Foreskin keratinocyte (primary cell): ENCODE measurements at places on chromosomes 2 and 18. TPM values are rescaled to one million over a fixed set of nuclear protein-coding genes. Genes with fewer than 3 reads are reported as not detected.
A peak's percentile ranks its signal among the peaks of the same experiment; 100 is the strongest.

DNA sequence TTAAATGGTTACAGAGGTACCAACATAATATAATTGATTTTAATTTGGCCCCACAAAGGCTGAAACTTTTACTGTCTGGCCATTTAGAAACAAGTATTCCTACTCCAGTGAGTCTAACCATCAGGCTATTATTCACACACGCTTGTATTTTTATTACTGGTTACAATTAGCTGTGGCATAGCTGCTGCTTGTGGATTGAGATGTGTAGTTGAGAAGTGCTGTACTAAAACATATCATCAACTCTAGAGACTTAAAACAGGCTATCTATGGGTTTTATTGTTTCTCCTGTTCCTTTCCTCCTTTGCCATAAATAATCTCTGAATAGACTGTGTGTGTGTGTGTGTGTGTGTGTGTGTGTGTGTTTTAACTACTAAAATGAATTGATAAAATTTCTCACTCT lies 530.2 kb downstream of the CCDC85A start:
- DNase-seq: no peak

GRCh38 chr2:136423516-136423996 lies 305.6 kb upstream of the CXCR4 start:
- DNase-seq: peak; percentile 30

DNA sequence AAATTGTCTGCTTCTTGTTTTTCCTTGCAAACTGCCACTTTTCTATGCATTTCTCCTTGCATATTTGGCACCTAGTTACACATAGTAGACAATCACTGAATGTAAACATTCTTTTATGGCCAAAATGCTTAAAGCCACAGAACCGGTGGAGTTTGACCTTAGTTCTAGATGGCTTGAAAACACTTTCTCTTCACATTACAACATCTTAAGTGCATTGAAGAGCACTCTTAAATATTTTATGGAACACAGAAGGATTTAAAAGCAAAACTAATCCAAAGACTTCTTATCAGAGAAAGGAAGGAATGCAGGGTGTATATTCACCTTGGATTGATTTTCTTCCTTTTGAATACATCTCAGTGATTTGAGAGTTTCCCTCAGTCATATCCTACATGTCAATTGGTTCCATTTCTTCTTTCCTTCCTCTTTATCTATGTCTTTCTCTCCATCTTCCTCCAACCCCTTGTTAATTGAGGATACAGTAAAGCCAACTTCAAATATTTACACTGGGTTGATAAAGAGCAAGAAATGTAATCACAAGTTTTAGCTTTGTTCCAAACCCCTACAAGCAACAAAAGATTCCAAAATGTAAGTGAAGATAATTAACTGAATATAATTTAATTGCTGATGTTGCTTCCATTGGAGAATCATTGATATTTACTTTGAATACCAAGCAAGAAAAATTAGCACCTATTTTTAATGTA lies 548.0 kb downstream of the CNTNAP5 start:
- DNase-seq: no peak

- DNase-seq: no peak
Measured at GRCh38 chr2:53820711-53821110, 33.9 kb downstream of the ERLEC1 start.

The TSPYL6 gene
- not detected in 2 replicates for total RNA-seq

DNA sequence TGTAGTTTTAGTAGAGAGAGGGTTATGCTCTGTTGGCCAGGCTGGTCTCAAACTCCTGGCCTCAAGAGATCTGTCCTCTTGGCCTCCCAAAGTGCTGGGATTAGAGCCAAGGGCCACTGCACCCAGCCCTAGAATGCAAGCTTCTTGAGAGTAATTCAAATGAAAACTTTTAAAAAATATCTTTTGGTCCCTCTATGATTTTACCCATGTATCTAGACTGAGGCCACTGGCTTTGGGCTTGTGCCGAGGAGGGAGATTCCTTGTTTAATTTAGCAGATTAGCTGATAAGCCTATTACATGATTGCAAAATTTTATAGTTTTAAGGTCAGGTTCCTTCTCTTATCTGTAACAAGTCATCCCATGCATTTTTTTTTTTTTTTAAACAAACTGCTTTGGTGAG lies 59.5 kb upstream of the CCDC195 start:
- no peak for DNase-seq

DNA sequence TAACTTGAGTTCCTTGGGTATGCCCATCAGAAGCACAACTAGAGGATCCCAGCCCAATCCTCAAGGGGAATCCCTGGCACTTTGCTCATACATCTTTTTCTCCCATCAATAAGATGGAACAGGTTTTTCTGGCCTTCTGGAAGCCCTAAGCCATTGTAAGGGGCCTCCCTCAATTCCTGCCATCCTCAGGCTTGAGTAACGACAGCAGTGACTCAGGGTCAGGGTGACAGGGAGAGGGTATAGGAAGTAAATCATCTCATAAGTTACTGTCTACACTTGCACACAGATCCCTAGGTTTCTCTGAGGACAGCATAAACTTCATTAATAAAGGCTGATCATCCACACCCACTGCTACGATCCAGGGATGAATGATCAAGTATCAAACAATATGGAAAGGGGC lies 35.0 kb downstream of the AMER3 start:
- DNase-seq: no peak
